ENCODE measurements at places on chromosomes 1 and 21.

GRCh38 chr1:2592672-2593071 is 6.1 kb downstream of the PRXL2B start:
- DNase-seq: no peak

- DNase-seq: no peak
Measured at GRCh38 chr1:30507401-30508174, 215.8 kb downstream of the MATN1 start.

DNA sequence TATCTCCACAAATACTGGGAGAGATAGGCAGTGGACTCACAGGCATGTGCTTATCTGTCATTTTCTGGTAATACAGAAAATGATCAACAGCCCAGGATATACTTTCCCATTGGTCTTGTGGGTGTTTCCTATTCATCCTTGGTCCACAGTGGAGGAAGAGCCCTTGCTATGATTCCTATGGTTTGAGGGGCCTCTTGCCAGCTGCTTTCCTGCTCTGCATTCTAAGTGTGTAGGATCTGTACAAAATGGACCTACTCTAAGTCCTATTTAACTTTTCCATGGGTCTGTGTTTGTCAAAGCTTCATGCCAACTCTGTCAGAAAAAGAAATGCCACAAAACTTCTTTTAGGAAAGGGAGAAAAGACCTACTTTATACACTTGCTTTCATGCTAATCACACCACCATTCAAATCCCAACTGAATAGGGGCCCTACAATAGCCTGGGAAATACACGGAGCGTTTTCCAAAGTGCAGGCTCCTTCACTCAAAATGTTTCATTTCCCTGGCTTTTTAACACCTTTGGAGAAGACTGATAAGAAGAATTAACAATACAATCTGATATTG is 16.4 kb downstream of the PLPP3 start:
- no peak for DNase-seq

DNA sequence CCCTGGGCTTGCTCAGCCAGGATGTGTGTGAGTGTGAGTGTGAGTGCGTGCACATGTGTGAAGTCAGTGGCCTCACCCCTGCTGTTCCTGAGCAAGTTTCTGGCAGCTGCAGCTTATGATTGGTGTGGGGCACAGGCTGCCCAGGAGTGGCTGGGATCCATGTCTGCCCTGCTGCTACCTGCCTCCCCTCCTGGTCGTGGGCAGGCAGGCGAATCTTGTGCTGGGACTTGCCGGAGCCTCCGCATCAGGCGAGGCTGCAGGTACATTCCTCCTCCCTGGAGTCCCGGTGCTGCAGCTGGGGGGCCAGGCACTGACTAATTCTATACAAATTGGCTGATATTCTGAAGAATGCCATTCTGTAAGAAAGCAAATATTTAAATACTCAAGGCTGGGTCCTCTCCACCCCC is 85.6 kb upstream of the WNT4 start:
- no peak for DNase-seq

- DNase-seq: no peak
Measured at GRCh38 chr1:10515301-10515975, 40.7 kb downstream of the PEX14 start.

GRCh38 chr1:33905241-33905640 is 41.4 kb downstream of the HMGB4 start:
- DNase-seq: no peak

GRCh38 chr1:116483481-116484309 is 87.1 kb downstream of the CD58 start:
- no peak for DNase-seq
